ENCODE measurements at places on chromosomes 6 and 20.

DNA sequence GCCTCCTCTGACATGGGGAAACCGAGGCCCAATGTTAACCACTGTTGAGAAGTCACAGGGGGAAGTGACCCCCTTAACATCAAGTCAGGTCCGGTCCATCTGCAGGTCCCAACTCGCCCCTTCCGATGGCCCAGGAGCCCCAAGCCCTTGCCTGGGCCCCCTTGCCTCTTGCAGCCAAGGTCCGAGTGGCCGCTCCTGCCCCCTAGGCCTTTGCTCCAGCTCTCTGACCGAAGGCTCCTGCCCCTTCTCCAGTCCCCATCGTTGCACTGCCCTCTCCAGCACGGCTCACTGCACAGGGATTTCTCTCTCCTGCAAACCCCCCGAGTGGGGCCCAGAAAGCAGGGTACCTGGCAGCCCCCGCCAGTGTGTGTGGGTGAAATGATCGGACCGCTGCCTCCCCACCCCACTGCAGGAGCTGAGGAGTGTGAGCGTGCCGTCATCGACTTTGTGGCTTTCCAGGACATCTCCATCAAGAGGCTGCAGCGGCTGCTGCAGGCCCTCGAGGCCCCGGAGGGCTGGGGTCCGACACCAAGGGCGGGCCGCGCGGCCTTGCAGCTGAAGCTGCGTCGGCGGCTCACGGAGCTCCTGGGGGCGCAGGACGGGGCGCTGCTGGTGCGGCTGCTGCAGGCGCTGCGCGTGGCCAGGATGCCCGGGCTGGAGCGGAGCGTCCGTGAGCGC lies 1.6 kb downstream of the TNFRSF6B start:
- DNase-seq, result no peak

- DNase-seq, result peak; percentile 21
These were observed 31.8 kb downstream of the L3MBTL3 start for GRCh38 chr6:130050230-130050629.

DNA sequence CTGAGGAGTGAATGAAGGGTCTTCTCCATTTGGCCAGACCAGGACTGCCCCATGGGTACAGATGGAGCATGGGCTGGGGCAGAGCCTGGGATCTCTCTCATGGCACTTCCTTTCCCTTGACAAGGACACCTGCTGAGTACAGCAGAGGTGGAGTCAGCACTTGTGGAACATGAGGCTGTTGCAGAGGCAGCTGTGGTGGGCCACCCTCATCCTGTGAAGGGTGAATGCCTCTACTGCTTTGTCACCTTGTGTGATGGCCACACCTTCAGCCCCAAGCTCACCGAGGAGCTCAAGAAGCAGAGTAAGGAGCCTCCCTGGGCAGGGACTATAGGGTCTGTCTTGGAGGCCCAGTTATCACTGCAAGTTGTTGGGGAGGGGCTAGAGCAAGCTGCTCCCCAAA lies 29.6 kb downstream of the GSS start:
- no peak for DNase-seq

GRCh38 chr20:25470045-25470444 lies 62.6 kb downstream of the GINS1 start:
- peak; percentile 42 for DNase-seq

- no peak for DNase-seq
These were observed 310.7 kb downstream of the ESR1 start for GRCh38 chr6:152118224-152118623.

GRCh38 chr6:33029328-33030184 lies 20.2 kb upstream of the HLA-DOA start:
- peak; percentile 5 for DNase-seq

DNA sequence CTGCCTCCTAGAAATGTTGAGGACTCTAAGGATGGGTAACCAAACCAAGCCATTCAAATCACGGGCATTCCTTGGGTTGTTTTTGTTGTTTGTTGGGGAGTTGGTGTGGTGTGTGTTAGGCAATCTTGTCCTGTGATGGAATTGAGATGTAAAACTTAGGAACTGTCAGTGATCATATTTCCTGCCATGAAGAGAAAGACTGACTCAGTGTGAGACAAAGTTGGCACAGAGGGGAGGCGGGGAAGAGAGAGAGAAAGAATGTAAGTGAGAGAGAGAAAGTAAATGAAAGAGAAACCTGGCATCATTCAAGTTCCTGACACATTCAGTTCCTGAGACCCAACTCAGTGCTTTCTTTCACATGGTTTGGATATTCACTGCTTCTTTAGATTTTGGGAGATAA lies 21.6 kb upstream of the FBXO30 start:
- peak; percentile 79 for DNase-seq

DNA sequence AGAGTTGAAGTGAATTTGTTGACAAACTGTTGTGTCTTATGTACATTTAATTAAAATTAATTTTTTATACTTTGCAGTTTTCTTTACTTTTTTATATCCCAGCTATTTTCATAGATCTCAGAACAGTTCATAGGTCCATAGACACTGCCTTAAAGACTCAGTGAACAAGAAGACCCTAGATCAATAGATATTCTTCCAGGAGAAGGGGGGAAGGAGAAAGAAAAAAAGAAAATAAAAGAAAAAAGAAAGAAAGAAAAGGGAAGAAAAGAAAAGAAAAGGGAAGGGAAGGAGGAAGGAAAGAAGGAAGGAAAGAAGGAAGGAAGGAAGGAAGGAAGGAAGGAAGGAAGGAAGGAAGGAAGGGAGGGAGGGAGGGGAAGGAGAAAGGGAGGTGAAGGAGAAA lies 130.8 kb downstream of the MAFB start:
- DNase-seq, result no peak

- DNase-seq, result no peak
These were observed 753.4 kb upstream of the DEFB115 start for GRCh38 chr20:30503992-30504570.

DNA sequence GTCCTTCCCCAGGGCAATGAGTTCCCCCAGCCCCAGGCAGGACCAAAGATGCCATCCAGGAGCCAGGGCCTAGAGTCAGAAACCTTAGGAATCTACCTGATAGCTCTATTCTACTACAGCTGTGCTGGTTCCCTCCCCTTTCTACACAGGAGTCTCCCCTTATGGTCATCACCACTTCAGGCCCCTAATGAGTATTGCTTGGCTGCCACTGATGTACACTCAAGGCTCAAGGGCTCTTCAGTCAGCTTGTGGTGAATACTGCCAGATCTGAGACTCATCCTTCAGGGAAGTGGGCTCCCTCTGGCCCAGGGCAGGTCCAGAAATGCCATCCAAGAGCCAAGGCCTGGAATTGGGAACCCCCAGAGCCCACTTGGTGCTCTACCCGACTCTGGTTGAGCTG lies 248.6 kb downstream of the ALDH8A1 start:
- no peak for DNase-seq

DNA sequence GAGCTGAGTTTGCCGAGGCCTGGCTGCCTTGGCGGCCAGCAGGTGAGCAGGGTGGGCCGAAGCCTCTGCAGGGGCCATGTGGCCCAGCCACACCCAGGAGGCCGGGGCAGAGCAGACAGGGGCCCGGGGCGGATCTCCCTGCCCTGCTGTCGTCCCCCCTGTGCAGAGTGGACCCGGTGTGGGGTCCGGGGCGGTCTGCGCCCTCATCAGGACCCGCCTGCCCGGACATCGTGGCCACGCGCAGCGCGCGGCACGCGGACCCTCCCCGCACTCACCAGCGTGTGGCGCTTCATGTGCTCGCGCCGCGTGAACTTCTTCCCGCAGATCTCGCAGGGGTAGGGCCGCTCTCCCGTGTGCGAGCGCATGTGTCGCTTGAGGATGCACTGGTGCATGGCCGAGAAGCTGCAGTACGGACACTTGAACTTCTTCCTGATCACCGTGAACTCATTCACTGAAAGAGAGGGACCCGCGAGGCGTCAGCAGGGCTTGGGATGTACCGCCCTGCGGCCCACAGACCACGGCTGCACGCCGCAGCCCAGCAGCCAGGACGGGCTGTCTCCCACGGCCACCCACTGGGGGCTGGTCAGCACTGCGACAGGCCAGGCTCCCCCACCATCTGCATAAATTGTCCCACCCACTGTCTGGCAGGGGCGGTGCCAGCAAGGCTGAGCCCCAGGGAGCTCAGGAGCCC lies 13.0 kb downstream of the SLC2A4RG start:
- DNase-seq, result no peak

- no peak for DNase-seq
These were observed 14.5 kb downstream of the DEFB125 start for GRCh38 chr20:101975-102374.

Data from cardiac fibroblast (primary cell).